ENCODE measurements at places on chromosomes 3 and 15. TPM values are rescaled to one million over a fixed set of nuclear protein-coding genes. Genes with fewer than 3 reads are reported as not detected.

GRCh38 chr3:110473405-110473804 is 598.2 kb upstream of the NECTIN3 start:
- no peak for DNase-seq

- DNase-seq = no peak
Measured at GRCh38 chr3:9056581-9056980, 93.3 kb upstream of the RAD18 start.

GRCh38 chr3:52145736-52146110 is 8.5 kb downstream of the POC1A start:
- no peak for DNase-seq

DNA sequence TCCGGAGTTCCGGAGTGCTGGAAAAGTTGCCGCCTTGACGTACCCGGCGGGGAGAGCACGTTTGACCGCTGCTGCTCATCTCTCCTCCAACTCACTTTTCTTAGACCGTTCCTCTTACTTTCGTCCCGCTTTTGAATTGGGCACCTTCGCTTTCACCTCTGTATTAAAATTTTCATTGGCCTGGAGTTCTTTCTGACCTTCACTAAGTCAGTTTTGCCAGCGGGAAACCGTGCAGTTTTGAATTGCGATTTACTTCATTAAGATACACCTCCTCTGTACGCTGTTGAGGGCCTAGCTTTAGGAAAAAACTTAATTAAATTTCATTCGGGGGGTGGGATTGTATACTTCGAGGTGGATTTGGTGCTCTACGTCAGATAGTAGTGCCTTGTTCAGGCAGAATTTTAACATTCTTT is 1.3 kb downstream of the GMPS start:
- no peak for DNase-seq

The GUCA1C gene
- 0.23 TPM for total RNA-seq

The LRRC34 gene
- total RNA-seq = 17.1 TPM

All from epithelial cell of proximal tubule (primary cell).